ENCODE measurements at places on chromosomes 2 and 18.
A peak's percentile ranks its signal among the peaks of the same experiment; 100 is the strongest.

- no peak for DNase-seq
- H3K4me1 ChIP-seq = peaks cover 33% of the 10 kb centered on the region
- no peak overlapping the region for H3K27ac ChIP-seq
Observed at GRCh38 chr2:97969081-97970067, 26.4 kb downstream of the TMEM131 start.

- H3K4me1 ChIP-seq = peaks cover 21% of the 10 kb centered on the region
- no peak for DNase-seq
- no peaks in the 10 kb centered on the region for H3K36me3 ChIP-seq
- H3K27ac ChIP-seq = no peak overlapping the region
Observed at GRCh38 chr2:161122772-161123530, 37.3 kb upstream of the TANK start.

- no peak overlapping the region for H3K4me3 ChIP-seq
- peak; percentile 58 for DNase-seq
- no peaks in the 10 kb centered on the region for H3K27me3 ChIP-seq
- no peaks in the 10 kb centered on the region for H3K36me3 ChIP-seq
Observed at GRCh38 chr2:74006459-74006858, 21.7 kb downstream of the TET3 start.

GRCh38 chr2:98480598-98480997 is 35.9 kb downstream of the INPP4A start:
- no peak overlapping the region for H3K4me3 ChIP-seq
- peaks cover 77% of the 10 kb centered on the region for H3K4me1 ChIP-seq
- no peaks in the 10 kb centered on the region for H3K27me3 ChIP-seq
- H3K36me3 ChIP-seq = no peaks in the 10 kb centered on the region

GRCh38 chr18:29840089-29840488 is 1202.5 kb downstream of the DSC3 start:
- no peak for DNase-seq
- H3K36me3 ChIP-seq = 0 out of 2 replicates have a peak, but pooled peaks cover 2% of the 10 kb centered on the region
- no peak overlapping the region for H3K27ac ChIP-seq
- H3K4me1 ChIP-seq = peaks cover 9% of the 10 kb centered on the region
- H3K4me3 ChIP-seq = no peak overlapping the region

Data from WTC11 (cell line).